Mesenteric fat pad (tissue), 1 donor: ENCODE measurements at places on chromosomes 12 and 14.

DNA sequence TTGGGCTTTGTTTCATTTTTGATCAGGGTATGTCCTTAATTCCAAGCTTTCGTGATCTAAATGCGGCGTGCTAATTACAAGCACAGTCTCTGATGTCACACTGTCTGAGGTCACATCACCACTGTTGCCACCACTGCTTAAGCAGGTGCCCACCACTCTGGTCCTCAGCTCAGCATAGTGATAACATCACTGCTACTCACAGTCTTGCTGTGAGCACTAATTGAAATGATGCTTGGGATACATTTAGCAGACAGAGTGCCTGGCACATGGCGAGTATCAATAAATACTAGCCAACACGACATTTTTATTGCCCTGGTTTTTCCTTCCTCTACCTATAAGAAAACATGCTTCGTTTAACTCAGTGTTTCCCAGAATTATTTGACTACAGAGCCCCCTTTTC is 7.9 kb downstream of the RILPL2 start:
- no peak for DNase-seq

- no peak for DNase-seq
Observed at GRCh38 chr12:50132505-50133135, 20.6 kb downstream of the COX14 start.

DNA sequence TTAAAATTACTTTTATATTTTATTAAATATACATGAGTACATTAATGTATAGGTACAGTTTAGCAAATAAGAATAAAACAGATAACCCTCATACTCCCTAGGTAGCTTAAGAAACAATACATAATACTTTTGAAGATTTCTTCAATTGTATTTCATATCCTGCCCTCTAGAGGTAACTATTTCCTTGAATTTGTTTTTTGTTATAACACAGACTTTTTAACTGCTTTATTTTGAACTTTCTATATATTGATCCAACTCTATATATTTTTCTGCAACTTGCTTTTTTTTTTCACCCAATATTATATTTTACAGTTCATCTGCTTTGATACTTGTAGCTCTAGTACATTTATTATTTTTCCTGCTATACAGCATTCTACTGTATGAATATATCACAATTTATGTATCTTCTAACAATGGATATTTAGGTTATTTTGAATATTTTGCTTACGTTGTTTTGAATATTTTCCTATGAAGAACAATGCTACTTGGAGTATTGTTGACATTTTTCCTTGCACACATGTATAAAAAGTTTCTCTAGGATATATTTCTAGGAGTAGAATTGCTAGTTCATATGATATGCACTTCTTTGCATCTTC is 72.8 kb upstream of the ABCD2 start:
- DNase-seq: no peak

DNA sequence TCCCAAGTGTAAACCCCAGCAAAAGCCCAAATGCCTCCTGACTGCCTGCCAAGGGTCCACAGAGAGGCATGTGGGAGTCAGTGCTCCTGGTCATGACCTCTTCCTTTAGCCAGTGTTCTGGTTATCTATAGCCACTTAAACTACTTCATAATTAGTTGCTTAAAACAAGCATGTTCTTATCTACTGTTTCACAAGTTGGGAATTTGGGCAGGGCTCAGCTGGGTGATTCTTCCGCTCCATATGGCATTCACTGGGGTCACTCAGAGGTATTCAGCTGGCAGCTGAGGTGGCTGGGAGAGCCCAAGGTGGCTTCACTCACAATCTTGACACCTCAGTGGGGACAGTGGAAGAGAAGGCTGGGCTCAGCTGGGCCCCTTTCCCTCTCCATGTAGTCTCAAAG is 184.0 kb upstream of the RGS6 start:
- DNase-seq: no peak

DNA sequence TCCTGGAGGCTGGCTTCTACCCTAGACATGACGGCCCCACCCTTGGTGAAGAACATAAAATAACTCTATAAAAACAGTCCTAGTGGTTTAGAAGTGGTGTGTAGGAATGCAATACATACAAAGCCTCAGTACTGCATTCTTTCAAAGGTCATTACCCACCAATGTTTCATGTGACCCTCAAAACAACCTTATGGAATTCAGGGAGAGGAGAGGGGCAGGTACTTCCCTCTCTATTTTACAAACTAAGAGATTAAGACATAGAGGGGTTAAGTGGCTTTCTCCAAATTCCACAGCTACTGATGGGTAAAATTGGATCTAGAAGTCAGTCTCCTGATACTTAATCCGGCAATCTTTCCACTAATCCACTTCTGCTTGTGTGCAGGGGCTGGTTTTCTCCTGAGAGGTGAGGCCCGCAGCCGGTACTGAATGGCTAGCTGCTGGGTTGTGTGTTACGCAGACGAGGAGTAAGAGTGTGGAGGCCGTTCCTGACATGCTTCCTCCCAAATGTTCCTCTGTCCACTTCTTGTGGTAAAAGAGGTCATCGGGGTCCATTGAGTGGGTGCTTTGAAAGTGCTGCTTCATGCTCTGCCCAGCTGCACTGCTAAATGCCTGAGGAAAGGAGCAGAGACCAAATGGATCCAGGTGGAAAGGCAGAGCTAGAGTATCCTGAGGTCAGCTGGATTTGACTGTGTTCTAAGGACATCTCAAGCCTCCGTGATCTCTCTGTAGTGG is 16.2 kb downstream of the SLC7A8 start:
- DNase-seq: no peak

GRCh38 chr14:52067873-52068614 is 815 bp downstream of the NID2 start:
- no peak for DNase-seq

DNA sequence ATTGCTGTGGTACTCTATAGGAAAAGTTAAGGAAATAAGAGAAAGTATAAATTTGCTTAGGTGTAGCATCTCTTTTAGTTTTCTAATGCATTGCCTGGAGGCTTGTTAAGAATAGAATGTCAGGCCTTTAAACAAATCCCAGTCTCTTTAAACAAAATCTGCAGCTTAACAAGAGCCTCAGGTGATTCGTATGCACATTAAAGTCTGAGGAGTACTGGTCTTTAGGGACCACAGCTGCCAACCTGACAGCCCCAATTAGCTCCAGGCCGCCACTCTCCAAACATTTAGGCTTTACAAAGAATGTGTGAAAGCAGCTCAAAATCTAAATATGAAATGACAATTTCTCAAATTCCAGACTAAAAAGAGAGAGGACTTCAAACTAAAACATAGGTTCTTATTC is 35.7 kb downstream of the PAWR start:
- DNase-seq: no peak

DNA sequence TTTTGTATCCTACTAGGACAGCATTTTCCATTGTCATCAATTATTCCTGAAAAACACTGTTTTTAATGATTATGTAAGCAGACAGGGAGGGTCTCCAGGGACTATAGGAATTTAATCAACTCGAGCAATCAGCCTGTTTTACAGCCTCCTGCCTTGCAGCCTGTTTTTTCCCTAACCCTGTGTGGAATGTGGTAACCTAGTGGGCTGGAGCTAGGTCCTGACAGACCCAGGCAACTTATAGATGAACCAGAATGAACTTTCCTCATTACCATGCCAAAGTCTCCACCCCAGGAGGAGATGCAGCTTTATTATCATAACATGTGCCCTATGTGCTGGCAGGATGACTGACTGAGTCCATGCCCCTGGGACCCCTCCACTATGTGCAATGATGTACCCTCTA is 375.1 kb downstream of the BMP4 start:
- no peak for DNase-seq

GRCh38 chr12:65534238-65534841 is 255.9 kb downstream of the MSRB3 start:
- DNase-seq: no peak

DNA sequence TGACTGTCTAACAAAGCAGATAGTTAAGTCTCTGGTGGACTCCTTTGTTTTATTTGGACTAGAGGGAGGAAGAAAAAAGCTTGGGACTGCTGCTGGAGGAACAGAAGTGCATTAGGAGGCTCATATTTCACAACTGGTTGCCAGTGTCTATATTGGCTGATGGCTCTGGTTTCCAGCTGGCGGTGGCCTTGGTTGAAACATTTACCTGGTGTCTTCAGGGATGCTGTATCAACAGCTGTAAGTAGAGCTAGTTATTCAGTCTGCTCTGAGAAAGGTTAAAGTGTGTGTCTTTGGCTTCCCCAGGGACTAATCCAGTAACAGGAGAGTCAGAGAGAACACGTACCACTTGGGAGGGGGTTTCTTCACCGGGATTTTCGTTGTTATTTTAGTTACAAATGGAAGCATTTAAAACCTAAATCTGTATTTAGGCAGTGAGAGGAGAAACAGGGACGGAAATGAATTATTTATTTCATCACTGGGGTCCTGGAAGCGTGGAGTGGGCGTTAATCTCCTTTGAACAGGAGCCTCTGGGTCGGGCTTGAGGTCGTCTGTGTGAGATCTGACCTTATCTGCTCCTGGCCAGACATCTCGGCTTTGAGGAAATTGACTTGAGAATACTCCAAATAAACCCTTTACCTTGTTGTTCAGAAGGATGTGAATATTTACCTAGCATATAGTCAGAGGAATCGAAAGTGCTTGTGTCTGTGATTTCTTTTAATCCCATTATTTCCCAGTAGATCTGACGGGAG is 149.9 kb downstream of the NRXN3 start:
- DNase-seq: no peak

GRCh38 chr12:68591734-68592418 is 18.8 kb upstream of the RAP1B start:
- no peak for DNase-seq

- no peak for DNase-seq
Observed at GRCh38 chr12:68630598-68630997, 19.9 kb downstream of the RAP1B start.

GRCh38 chr12:107992870-107993451 is 136.1 kb upstream of the WSCD2 start:
- no peak for DNase-seq

- no peak for DNase-seq
Observed at GRCh38 chr14:58817846-58818245, 180.1 kb downstream of the DACT1 start.

DNA sequence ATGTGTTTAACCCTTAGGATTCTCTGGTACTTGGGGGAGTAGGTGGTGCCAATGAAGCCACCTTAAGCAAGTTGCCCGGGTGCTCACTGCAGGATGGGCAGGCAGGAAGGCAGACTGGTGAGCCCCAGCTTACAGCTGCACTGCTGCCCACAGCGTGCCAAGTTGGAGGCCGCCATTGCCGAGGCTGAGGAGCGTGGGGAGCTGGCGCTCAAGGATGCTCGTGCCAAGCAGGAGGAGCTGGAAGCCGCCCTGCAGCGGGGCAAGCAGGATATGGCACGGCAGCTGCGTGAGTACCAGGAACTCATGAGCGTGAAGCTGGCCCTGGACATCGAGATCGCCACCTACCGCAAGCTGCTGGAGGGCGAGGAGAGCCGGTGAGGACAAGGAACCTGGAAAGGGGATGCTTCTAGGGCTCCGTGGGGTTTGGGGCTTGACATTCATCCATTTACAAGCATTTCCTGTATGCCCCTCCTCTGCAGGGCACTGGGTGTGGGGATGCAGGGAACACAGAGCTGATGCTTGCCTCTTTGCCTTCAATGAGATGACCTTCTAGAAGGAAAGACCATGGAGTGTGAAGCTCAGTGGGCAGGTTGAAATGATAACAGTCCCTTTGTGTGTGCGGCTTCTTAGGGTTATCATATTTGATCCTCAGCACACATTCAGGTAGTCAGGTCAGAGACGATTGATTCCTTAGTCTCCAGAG is 12.4 kb downstream of the KRT7 start:
- DNase-seq: peak; percentile 82

- no peak for DNase-seq
Observed at GRCh38 chr14:69865701-69866365, 13.4 kb upstream of the SMOC1 start.

DNA sequence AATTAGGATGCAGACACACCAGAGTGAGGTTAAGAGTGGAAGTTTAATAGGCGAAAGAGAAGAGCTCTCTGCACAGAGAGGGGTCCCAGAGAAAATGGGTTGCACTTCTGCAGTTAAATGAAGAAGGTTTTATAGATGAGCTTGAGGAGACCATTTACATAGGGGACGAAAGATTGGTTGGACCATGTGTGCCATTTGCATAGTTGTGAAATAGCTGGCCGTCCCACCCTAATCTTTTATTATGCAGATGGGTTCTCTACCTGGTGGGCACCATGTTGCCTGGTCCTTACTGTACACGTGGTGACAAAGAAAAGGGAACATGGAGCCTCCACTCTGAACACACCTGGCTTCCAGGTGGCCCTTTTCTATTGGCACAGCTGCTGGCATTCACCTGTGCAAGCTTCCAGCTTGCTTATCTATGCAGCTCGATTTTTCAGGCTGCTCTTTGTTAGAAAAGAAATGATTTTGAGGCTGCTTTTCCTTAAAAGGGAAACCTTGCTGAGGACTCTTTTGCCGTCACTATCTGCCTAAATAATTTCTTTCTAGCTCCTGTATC is 67.1 kb upstream of the SRSF5 start:
- no peak for DNase-seq

DNA sequence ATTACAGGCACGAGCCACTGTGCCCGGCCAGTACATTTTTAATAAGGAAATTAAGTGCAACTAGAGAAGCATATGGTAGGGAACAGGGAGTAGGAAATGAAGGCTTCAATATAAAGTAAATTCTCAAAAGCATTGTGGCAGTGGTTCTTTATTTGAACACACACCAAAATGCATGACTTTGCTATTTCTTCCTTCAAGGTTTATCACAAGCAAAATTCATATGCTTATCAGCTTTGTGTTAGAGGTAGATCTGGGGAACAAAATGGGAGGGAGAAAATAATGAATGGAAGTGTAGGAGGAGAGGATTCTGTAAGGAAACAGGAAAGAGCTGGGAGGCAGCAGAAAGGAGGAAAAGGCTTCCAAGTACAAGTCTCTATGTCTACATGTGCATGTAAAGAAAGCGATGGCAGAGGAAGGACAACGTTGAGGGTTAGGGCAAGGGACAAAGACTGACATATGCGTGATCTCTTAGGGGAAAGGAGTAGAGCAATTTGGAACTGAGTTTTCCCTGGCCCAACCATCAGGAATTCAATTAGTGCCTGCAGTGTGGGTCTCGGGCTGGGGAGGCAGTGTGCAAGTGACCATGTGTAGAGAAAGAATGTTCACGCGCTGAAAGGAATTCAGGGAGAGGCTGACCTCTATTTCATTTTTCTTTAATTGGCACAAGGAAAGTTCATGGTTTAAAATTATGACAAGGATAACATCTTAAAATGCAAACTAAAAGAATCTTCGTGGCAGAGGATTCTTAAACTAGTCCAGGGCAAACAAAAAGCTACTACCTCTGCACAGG is 22.9 kb upstream of the RASSF8 start:
- DNase-seq: no peak

- no peak for DNase-seq
Observed at GRCh38 chr12:27610374-27610773, 85.9 kb upstream of the REP15 start.

DNA sequence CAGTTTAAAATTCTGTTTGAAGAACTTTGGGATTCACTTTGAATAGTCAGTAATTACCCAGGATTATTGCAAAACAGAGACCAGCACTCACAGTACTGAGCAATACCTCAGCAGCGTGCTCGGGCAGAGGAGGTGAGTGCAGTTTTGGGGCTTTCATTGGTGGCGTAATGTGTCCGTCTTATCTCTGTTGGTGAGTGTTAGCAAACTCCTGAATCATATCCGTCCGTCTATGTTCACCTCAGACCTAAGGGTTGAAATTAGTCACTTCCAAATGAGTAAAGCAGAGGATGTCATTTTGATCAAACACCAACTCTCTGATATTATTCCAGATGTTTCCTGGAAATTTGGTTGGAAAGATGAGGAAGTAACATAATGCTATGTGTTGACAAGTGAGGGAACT is 82.8 kb downstream of the BORCS5 start:
- DNase-seq: no peak

- no peak for DNase-seq
Observed at GRCh38 chr14:81485372-81485771, 48.3 kb downstream of the SEL1L start.

GRCh38 chr12:13571035-13571434 is 374.5 kb downstream of the EMP1 start:
- DNase-seq: no peak
